ENCODE measurements at places on chromosomes 7 and 10.

- no peak for DNase-seq
These were observed 43.7 kb downstream of the UNC5B start for GRCh38 chr10:71255808-71256660.

DNA sequence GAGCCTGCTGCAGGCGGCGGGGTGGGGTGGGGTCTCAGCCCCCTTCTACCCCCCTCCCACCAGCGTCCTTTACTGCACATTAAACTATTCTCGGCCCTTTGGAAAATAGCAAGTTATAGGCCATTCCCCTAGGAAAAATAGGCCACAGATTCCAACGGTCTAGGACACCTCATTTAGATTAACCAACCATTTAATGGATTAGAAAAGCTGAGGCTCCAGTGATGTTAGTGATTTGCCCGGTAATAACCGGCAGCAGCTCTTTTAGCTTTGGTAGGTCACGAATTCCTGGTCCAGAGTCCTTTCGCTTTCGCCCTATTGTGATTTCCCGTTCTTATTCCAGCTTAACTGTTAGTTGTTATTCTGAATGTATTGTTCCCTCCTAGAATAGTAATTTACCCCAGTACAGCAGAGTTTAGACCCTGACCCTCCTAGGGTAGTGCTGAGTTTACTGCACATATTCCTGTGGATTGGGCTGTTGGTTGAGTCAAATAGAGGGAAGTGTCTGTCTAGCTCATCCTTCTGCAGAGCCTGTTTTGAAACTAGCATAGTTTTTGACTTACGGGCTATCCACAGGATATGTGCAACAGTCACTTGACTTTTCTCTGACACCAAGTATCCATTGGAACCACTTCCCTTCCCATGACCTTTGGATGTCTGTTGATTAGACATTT, 754 bp downstream of the GSTO1 start:
- no peak for DNase-seq

- DNase-seq: peak; percentile 18
These were observed 10.9 kb upstream of the GDF2 start for GRCh38 chr10:47311193-47311931.

GRCh38 chr10:61701055-61701705, 38.5 kb downstream of the CABCOCO1 start:
- DNase-seq: no peak

DNA sequence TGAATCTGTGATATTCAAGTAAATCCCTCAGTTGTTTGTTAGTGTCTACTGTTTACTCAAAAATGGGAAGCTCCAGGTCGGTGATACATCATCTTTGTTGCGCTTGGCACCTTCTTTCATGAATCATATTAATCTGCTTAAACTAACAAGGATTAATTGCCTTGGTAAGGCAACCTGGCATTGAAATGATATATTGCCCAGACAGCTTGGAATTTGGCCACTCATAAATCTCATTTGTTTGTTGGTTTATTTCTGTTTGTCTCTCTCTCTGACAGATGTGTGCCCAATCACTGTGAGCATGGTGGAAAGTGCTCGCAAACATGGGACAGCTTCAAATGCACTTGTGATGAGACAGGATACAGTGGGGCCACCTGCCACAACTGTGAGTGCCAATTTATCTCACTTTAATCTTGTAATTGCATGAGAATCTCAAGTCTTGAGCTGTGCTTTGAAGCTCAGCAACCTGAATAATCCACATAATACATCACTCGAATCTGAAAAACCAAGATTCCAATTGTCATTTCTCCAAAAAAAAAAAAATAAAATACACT, 1104.8 kb upstream of the C7orf33 start:
- no peak for DNase-seq

- DNase-seq: no peak
These were observed 31.4 kb upstream of the PDCD4 start for GRCh38 chr10:110840225-110840922.

DNA sequence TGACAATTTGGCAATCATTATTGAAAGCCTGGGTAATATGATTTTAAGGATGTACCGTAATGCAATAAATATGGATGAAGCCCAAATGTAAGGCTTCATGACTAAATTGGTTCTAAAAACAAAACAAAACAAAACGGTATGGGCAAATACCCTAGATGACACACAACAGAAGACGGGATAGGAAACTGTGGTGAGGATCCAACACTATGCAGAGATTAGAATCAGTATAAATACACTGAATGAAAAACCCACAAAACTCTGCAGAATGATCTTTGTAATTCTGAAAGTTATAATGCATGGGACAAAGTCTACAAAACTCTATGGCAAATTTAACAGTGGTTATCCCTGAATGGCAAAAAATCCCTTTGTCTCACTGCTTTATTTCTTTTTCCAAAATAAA, 57.6 kb downstream of the MALSU1 start:
- DNase-seq: no peak

GRCh38 chr7:14854471-14854870, 48.1 kb downstream of the DGKB start:
- no peak for DNase-seq

GRCh38 chr10:90589825-90590224, 268.0 kb downstream of the HTR7 start:
- DNase-seq: no peak

DNA sequence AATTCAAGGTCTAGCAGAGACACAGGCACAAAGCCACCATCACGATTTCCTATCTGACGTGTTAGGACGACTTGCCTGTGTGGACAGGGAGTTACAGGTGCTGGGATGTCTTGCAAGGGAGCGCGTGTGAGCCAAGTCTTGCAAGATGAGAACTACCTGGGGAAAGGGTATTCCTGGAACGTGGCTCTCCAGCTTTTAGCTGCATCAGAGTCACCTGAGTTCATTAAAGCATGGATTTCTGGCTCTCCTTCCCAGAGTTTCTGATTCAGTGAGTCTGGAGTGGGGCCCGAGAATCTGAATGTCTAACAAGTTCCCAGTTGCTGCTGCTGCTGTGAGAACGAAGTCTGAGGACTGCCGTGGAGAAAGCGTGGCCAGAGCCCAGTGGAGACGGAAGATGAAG, 30.0 kb upstream of the RNF32 start:
- no peak for DNase-seq

All from effector memory CD8-positive, alpha-beta T cell (primary cell).